ENCODE measurements at places on chromosomes 7 and 10.
A peak's percentile ranks its signal among the peaks of the same experiment; 100 is the strongest.

GRCh38 chr10:56028298-56029132, 332.5 kb downstream of the ZWINT start:
- DNase-seq, result no peak

DNA sequence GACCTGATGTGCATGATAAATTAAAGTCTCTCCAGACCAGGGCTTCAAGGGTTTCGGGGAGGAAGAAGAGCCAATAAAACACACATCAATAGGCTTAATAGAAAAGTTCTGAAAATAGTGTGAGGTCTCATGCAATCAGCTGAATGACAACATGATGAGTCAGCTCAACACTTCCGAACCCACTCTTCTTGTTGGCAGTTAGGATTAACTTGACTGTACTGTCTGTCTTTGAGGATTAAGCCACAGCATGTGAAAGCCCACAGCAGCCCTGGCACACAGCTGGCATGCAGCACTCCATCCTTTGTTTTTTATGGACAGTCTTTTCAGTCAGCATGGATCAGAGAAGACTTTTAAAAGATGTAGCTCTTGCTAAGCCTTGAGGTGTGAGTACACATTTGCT, 526.9 kb upstream of the VSTM2A start:
- DNase-seq, result no peak

DNA sequence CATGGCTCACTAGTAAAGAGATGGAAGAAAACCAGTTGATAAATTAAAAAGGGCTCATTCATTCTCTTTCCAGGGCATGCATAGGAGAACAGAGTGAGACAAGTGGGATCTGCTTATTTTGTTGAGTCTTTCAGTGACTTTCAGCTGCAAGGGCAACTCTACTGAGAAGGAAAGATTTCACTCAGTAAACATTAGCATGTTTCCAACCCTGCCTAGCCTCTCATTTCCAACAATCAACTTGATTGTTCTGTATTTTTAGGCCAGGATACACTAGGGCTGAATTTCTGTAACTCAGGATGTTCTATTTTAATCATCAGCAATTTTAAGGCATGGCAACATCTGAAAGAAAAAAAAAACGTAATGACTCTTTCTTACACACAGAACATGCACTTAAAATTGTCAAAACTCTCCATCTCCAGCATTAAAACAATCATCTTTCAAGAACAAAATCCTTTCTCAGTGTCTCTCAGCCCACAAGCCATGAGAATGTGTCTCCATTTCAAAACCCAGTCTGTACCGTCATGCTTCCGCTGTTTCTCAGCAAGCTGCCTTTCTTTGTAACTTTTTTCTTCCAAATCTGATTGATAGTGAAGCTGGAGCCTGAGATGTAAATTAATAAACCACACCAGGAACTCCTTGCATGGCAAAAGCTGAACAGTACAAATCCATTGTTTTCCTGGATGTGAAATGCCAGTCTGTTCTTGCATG, 147.2 kb upstream of the KLF14 start:
- no peak for DNase-seq

GRCh38 chr10:111076191-111076681, 593 bp upstream of the ADRA2A start:
- DNase-seq, result peak; percentile 71

DNA sequence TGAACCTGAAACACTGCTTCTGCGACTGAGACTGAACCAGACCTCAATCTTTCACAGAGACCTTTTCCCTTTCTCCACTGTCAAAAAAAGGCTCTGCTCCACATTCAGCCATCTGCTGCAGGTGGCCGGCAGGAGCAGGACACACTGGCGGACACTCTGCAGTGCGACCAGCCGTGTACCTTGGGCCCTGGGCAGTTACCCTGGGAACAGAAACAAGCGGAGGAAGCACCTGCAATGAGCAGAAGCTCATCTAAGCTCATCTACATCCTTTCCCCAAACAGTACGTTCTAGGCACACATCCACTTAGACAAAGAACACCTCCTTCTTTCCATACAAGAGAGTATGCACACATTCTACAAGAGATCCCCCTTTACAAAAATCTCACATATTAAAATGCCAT, 22.8 kb downstream of the VOPP1 start:
- DNase-seq, result no peak

DNA sequence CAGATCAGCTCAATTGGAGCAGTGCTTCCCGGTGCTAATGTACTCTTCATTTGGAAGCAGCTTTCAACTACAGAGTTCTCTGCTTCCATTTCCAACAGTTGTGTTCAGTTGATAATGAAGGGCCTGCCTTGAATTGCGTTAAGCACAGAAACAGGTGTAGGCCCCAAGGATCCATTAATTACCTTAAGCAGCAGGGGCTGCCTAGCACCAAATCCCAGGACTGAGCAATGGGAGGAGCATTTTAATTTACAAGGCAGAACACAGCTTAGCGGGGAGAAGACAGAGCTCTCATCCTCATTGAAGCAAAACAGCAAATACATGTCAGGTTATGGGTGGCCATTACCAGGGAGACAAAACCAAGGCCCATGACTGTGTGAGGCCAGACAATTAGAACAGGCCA, 349.6 kb downstream of the TFEC start:
- no peak for DNase-seq

GRCh38 chr10:123962756-123963530, 71.3 kb upstream of the CPXM2 start:
- DNase-seq, result no peak

- DNase-seq, result no peak
These were observed 175.6 kb downstream of the PLXNA4 start for GRCh38 chr7:132400561-132401142.

DNA sequence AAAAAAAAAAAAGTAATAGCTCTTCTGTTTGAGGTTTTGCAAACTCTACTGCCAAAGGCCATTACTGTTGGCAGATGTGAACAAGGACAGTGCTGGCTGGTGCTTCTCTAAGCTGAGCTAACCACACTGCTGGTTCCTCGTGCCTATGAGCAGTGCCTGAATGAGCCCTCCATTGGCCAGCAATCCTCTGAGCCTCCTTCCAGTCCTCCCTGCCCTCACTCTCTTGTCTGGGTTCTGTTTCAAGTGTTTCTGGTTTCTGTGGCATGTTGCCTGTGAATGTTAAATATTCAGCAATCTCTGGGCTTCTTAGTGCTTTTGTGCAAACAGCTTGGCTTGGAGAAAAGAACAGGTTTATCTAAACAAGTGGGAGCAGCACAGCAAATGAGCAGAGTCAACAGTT, 161.3 kb upstream of the AUTS2 start:
- DNase-seq, result no peak

DNA sequence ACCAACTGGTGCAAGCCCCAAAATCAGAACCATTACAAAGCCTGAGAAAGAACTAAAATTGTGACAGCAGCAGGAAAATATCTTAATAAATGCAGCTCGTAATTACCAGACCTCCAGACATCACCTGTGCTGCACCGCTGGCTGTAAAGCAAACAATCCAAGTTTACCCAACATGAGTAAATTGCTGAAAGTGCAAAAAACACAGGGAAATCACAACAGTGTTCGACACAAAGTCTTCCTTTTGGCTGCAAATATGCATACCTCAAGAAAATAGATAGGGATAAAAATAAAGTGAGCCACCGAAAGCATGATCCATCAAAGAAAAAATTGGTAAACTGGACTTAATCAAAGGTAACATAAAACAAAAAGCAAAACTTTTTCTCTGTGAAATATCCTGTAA, 101.7 kb downstream of the SLC16A9 start:
- DNase-seq, result no peak

DNA sequence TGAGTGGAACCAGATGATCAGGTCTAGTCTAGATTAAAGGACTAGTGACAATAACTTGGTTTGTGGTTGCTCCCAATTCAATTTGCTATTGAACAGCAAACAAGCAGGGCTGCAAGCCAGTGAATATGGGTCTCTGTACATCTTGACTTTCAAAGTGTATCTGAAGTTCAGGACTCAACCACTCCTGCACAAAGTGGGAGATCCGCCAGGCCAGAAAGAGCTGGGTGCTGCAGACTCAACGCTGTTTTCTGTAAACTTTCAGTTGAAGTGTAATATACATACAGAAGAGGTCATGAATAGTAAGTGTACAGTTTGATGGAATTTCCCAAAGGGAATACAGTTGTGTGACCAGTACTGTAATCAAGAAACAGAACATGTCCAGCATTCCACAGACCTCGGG, 416.6 kb downstream of the RPS24 start:
- no peak for DNase-seq

GRCh38 chr10:133415752-133416151, 8.7 kb downstream of the SPRN start:
- no peak for DNase-seq

GRCh38 chr10:49751636-49752510, 10.2 kb downstream of the OGDHL start:
- no peak for DNase-seq

GRCh38 chr7:141074162-141074991, 513 bp downstream of the TMEM178B start:
- peak; percentile 35 for DNase-seq

GRCh38 chr7:8056439-8056838, 87.8 kb downstream of the GLCCI1 start:
- no peak for DNase-seq

DNA sequence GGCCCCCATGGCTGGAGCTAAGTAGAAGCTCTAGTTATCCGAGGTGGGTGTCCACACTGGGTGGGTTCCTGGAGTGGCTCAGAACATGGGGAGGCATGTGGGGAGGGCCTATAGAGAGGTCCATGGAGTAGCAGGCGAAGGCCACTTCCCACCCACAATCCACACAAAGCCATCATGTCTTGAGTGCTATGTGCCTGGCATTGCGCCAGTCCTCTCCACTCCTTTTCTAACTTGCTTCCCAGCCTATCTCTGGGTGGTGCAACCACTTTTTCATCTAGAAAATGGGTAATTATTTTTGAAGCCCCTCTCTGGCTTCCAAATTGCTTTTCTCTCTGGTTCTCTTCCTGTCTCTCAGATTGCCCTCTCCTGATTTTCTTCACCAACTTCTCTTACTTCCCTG, 263.6 kb downstream of the PHTF2 start:
- no peak for DNase-seq

DNA sequence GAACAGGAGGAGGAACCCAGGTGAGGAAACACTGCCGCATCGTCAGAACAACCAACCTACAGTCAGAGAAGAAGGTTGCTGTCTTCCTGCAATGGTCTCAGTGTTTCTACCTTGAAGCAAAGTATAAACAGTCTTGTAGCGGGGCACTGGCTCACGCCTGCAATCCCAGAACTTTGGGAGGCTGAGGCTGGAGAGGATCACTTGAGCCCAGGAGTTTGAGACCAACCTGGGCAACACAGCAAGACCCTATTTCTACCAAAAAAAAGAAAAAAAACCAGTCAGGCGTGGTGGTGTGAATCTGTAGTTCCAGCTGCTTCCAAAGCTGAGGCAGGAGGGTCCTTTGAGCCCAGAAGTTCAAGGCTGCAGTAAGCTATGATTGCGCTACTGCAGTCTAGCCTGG, 23.4 kb downstream of the SNX8 start:
- DNase-seq, result no peak

DNA sequence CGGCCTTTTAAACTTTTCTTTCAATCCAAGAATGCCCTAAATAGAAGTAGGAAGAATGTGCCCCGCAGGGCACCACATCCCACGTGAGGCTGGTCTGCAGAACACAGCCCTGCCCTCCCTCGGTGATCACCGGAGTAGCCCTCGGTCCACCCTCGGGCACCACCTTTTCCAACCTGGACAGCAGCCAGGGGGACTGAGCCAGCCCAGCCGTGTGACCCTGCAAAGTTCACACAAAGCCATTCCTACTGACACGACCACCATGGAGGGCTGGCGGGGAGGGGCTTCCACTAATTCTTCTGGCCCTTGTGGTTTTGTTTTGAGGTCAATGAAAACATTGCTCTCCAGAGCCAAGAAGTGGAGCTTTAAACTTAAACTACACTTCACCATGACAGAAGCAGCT, 132.2 kb downstream of the TCERG1L start:
- no peak for DNase-seq

DNA sequence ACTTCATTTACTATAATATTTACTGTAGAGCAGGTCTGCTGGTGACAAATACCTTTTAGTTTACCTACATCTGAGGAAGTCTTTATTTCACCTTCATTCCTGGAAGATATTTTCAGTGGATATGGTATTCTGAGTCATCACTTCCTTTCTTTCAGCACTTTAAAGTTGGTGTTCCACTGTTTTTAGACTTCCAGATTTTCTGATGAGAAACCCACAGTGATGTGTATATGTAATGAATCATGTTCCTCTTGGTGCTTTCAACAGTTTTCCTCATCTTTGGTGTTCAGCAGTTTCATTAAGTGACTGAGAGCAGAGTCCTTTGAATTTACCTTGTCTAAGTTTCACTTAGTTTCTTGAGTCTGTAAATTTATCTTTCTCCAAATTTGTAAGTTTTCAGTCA, 36.4 kb downstream of the COPG2 start:
- DNase-seq, result no peak

- no peak for DNase-seq
These were observed 51.8 kb upstream of the CHST3 start for GRCh38 chr10:71912431-71912830.

GRCh38 chr10:105756386-105756785, 1115.3 kb downstream of the SORCS3 start:
- no peak for DNase-seq

DNA sequence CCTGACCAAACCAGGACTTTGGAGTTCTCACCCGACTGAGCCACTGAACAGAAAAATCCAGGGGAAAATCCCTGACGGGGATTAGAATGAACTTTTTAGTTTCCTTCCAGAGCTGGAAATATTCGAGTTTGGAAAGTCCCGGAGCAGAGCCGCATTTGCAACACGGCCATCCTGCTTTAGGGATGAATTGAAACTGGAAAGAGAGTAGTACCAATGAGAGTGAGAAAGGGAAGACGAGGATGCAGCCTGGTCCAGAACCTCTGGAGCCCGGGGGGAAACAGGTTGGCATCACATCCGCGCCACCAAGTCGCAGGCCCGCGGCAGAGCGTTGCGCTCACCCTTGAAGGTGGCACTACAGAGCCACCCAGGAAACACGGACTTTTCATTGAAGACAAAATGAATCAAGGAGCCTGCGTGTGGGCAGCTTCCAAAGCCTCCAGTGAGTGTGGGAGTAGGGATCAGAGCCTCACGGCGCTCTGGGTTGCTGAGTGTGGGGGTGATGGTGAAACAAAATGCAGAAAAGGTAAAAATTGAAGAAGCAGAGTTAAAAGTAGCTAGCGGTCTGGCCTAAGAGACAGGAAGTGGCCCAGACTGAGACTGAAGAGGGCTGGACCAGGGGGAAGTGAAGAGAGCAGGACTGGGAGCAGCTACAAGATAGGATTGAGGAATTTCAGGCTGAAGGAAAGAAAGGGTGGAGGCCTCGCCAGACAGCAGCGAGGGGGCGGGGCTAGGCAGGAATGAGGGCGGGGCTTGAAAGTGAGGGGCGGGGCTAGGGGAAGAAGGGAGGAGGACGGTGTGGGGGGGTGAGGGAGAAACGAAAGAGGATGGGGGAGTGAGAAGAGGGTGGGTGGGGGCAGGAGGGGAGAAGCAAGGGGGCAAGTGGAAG, 1.8 kb downstream of the SMURF1 start:
- peak; percentile 56 for DNase-seq

All from Calu3 (cell line).